Coronary artery (tissue), 2 donors: ENCODE measurements at places on chromosomes 5 and 9.

DNA sequence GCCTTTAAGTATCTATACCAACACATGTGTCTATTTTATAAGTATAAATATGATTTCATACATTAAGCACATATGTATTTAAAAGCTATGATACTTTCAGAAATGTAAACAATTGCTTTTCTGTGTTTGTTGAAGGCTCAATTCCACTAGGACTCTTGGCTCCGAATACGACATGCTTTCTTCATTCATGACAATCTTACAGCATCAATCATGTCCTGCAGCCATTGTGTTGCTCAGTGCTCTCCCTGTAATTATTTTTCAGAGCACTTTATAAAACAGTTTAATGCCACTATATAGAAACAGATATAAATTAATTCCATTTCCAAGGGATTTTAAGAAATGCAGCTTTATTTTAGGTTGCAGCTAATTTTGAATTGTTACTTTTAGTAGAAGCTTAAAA is 167.3 kb downstream of the TAF11L14 start:
- DNase-seq = no peak

DNA sequence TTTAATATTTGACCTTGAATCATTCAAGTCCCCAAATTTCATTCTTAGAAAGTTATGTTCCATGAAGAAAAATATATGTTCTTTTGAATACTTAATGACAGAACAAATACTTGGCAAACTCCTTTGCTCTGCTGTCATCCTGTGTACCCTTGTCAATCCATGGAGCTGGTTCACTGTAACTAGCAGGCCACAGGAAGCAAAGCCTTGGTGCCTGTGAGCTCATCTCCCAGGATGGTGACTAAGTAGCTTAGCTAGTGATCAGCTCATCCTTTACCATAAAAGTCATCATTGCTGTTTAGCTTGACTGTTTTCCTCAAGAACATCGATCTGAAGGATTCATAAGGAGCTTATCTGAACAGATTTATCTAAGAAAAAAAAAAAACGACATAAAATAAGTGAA is 65.4 kb downstream of the WDR41 start:
- DNase-seq = no peak

DNA sequence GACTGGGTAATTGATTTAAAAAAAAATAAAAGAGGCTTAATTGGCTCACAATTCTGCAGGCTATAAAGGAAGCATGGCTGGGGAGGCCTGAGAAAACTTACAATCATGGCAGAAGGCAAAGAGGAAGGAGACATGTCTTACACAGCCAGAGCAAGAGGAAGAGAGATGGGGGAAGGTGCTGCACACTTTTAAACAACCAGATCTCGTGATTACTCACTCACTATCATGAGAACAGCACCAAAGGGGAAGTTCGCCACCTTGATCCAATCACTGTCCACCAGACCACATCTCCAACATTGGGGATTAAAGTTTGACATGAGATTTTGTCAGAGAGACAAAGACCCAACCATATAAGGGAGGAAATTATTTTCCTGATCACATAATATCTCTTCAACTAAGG is 138.8 kb upstream of the NR4A3 start:
- DNase-seq = no peak

DNA sequence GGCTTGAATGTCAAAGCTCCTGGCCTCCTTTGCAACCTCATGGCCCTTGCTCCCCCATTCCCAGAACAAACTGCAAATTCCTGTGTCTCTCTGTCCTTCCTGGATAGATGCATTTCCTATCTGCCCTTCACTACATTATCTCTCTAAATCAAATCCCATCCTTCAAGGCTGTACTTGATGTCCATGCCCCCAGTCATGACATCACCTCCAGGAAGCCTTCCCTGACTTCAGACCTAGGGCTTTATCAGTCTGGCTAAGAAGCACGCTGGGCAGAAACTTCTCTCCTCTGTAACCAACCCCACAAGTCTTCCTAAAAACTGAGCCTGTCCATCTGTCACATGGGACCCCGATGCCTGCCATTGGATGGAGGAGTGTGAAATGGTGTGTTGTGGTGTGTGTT is 25.7 kb upstream of the TNIP1 start:
- DNase-seq = no peak

DNA sequence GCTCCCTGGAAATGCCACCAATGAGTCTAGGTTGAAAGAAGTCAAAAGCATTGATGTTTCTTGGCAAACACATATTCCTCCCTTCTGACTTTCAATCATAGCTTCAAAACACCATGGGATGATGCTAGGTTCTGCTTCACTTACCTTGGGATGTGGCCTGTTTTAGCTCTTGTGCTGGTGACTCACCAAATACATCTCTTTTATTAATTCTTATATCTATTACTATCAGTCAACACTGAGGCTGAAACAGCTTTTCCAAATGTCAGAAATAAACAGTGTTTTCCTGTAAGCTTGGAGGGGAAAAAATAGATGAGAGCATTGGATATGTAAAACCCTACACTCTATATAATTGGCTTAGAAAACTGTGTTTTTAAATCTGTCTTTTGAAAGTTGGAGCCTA is 245.4 kb upstream of the NREP start:
- DNase-seq = no peak

DNA sequence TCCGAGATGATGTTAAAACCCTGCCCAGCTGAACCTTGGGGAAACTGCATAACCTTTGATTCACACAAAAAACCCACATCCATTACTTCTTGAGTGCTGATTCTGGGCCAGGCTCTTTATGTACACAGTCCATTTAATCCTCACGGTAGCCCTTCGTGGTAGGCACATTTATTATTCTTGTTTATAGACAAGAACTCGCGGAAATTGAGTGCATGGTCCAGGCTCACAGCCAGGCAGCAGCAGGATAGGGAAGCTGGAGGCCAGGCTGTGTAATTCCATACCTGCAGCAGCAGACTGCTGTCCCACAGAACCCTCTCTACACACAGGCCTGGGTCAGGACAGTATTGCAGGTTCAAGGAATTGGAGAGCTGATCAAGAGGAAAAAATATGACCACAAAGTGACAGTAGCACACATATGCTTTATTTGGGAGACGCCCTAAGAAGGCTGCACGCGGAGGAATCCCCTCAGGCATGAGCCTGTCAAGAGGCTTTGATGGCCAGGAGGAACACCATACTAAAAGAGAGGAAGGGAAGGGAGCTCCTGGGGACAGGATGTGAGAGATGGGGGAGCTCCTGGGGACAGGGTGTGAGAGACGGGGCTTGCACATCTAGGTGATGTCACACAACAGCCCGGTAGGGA is 28.4 kb upstream of the FAM120A start:
- no peak for DNase-seq

DNA sequence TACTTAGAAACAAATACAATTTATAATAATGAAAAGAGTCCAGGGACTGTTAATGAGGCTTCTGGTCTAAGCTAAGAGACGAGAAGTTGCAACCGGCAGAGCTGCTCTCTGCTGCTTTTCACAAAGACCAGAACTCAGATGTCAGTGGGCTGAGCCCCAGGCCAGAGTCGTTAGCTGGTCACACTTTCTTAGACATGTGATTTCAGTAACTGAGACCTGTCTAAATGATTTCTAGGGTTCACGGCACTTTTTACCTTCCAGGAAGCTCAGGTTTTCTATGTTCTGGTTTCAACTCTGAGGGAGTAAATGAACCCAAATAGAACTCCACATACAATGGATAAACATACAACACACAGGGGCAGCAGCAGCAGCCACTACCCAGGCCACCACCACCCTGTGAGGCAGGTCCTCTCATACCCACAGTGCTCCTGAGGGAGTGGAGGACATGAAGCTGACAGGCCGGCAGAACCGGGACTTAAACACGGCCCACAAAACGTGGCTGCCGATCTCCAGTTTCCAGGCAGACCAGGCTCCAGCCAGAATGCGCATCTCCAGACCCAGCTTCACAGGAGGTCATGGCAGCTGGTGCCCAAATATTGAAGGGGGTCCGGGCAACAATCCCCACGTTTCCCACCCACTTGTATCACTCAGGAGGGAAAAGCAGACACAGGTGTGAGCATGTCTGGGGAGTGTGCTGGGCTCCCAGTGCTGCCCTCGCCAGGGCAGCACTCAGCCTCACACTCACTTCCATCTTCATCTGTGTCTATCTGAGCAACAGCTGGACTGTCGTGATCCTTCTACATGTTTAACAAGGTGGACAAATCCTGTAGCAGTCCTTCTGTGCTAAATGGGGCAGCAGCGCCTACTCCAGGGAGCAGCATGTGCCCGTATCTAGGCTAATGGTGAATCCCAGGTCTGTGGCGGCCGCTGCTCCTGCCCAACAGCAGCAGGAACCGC is 38.8 kb downstream of the IARS1 start:
- DNase-seq = no peak

DNA sequence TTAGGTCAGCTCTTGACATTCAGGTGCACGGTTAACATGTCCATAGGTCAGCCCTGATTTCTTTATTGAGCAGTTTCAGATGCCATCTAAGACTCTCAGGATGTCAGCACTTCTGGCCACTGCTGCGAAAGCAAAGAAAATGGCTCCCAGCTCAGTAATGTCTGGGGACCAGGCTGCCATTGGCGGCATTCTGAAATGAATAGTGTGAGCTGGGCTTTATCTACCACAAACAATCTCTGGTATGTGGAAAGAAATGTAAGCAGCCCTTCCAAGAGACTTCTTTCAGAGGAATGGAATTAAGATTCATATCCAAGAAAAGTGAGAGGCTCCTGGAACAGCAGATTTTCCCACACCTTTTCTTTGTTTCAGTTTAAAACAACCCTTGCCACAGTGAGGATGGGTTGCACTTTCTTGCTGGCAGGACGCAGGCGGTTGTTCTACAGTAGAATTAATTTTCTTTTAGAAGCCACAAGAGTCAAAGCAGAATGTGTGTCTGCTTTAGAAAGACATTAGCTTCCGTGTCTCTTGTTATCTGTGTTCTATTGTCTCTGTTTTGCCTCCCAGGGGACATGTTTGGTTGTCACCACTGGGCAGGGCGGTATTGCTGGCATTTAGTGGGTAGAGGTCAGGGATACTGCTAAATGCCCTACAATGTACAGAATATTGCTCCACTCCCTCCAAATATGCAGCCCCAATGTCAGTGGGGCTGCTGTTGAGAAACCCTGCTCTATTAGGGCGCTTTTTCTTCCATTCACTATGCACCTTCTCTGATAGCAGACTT is 149.9 kb upstream of the ANKH start:
- no peak for DNase-seq

DNA sequence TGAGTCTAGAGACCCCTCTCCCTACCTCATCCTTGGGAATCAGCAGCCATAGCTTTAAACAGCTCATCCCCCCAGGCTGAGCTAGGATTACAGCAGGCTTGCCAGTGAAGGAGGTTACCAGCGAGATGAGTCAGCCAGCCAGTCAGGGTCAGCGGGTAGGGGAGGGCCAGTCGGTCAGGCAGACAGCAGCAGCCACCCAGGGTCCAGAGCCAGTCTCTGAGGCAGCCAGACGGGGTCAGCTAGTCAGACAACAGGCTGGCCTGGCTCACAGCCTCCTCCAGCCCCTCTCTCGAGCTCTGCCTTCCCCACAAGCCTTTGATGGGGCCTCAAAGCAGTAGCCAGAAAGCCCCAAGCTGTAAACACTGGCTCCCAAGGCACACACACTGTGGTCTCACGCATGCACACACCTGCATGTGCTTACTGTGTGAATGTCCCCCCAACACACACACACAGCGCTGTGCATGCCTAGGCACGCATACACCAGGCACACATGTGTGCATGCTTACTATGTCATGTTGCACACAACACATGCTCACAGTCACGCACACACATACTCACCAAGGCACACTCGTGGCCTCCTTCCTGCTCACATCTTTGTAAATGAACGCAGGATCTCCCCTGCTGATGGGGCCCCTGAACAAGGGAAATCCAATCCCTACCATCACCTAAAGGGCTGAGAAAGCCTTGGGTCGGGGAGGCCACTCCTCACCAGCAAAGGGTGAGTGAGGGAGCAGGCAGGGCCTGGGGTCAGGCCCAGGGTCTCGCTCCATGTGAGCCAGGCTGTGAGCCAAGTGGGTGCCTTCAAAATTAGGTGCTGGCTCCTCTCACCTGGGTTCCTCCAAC is 28.2 kb upstream of the CPLX2 start:
- no peak for DNase-seq

- no peak for DNase-seq
These were observed 29.1 kb downstream of the FOCAD start for GRCh38 chr9:20713172-20713571.
